ENCODE measurements at places on chromosomes 7 and 10. TPM values are rescaled to one million over a fixed set of nuclear protein-coding genes. Genes with fewer than 3 reads are reported as not detected.

GRCh38 chr10:131453721-131454634 is 142.5 kb upstream of the TCERG1L start:
- peak; percentile 64 for DNase-seq

- no peak for DNase-seq
Measured at GRCh38 chr7:8063706-8064297, 95.2 kb downstream of the GLCCI1 start.

FANK1 gene
- not detected for total RNA-seq

DNA sequence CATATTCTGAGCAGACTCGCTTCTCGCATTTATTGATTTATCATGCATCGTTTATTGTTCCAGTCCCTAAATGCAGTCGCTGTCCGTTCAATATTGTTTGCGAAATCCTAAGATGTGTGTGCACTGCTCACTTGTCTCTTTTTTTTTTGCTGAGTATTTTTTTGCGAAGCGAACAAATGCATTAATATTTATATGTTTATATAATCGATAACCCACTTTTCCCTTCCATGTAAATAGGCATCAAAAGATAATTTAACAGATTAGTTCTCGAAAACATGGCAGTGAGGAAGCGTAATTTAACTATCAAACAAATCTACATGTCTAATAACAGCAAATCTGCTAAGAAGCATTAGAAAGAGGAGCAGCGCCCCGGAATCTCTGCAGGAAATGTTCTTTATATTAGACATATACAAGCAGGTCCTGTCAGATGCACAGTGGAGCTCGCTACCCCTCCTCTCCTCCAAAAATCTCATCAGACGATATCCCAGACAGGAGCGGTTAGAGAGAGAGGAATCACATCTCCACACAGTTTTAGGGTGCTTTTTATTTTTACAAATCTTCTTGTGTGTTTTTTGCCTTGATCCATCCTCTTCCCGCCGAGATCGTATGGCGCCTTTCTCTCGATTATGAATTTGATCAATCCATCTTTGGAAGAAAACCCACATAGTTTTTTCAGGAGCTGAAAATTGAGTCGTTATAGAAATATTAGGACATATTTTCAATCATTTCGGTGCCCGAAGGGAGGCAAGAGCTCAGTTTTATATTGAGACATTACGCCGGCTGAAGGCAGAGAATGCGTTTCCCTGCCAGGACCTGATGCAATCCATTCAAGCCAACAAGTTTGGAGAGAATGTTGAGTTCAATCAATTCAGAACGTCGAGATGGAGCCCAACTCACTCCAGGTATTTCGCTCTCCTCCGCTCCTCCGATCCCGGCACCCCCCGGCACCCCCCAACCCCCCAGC is at the start of gene ARID5B:
TSS of gene ARID5B (plus strand) at position 871 of the 964 bp plus-strand sequence. CDS start at position 882, 11 bp downstream.
- no peak for DNase-seq

DNA sequence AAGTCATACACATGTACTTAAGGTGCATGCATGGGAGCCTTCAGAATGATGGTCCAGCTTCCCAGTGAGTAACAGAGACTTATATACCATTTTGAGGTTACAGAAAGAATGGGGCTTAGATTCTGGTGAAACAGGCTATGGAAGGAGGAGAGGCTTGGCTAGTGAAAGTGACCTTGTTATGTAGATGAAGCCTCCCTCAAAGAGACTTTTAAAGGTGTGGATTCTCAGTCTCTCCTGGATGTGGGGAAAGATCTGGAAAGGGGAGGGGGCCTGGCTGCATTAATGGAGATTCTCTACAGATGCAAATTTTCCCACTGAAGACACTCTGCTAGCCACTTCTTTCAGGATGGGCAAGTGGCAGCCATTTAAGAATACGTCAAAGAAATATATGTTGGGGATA is 5.5 kb downstream of the RASSF4 start:
- DNase-seq, result no peak

GRCh38 chr10:70879207-70879606 is 9.2 kb downstream of the PCBD1 start:
- no peak for DNase-seq

ZNF425 gene
- total RNA-seq, result 0.96 TPM

GRCh38 chr7:2572101-2572842 is 13.5 kb downstream of the IQCE start:
- no peak for DNase-seq

DNA sequence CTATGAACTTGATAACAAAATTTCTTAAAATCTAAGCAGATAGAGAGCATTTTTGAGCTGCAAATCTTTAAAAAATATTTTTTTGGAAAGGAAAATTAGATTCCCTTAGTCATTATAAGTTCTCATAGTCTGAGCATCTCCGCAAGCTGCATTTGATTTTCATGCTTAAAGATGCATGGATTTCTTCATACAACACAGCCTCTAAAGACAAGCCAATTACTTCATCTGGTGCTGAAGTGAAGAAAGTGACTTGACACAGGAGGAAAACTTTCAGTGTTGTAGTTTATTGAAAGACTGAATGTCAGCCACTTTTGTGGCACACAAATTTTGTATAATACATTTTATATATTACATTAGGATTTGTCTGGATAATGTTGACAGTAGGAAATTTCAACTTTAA is 22.5 kb downstream of the SEMA3D start:
- no peak for DNase-seq
